ENCODE measurements at places on chromosomes 2 and 18.

DNA sequence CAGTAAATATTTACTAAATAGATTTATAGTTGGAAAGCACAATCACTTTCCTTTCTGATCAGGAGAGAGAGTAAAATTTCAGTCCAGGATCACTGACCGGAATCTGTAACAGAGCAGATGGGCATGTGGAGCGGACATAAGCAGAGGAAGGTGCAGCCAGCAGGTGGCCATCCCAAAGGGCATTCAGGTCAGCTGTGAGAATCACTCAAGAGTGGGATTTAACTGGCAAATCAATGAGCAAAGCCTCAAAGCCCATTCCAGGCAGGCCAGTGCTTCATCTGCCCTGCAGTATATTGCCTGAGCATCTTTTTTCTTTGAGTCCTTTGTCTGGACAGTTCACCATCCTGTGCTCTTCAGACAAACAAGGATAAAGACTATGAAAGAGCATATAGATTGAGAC, 166.4 kb upstream of the SLC14A2 start:
- DNase-seq, result no peak

GRCh38 chr2:177161741-177162460, 50.7 kb upstream of the HNRNPA3 start:
- DNase-seq, result no peak

DNA sequence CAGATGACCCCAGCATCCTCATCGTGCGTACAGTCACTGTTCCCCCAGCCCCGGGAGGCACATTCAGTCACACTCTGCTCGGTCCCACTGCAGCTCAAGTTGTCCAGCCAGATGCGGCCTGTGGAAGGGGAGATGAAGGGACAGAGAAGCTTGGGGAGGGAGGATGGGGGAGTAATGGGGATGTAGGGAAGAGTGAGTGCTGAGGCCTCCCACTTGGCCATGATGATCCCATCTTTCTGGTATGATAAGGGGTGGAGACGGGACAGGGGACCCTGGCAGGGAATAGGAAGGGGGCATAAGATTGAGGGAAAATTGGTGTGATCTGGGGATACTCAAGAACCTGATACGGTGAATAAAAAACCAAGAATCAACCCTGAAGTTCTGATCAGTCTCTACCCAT, 3.5 kb downstream of the LOXL3 start:
- no peak for DNase-seq

DNA sequence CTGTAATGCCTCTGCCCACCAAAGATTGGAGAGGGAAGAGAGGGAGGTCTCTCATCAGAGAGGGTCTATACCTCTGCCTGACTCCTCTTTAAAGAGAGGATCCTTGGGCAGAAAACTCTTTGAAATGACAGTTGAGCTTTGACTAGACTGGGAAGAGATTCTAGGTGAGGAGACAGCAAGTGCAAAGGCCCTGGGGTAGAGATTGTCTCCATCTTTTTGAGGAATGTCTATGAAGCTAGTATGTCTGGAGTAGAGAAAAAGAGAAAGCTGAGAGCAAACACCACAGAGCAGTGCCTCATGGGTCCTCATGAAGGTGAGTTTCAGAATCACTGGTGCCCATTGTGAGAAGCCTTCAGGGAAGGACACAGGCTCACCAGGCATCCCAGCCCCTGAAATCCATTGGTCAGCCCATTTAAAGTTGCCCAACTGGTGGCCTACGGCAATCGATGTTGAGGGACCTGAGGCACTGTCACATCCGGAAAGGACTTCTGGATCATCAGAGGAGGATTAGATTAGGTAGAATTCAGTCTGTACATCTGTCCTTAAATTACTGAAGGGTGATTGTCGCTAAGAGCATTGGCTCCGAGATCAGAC, 31.5 kb downstream of the LBH start:
- DNase-seq, result no peak

GRCh38 chr18:49490246-49490762, 3.3 kb upstream of the C18orf32 start:
- no peak for DNase-seq

DNA sequence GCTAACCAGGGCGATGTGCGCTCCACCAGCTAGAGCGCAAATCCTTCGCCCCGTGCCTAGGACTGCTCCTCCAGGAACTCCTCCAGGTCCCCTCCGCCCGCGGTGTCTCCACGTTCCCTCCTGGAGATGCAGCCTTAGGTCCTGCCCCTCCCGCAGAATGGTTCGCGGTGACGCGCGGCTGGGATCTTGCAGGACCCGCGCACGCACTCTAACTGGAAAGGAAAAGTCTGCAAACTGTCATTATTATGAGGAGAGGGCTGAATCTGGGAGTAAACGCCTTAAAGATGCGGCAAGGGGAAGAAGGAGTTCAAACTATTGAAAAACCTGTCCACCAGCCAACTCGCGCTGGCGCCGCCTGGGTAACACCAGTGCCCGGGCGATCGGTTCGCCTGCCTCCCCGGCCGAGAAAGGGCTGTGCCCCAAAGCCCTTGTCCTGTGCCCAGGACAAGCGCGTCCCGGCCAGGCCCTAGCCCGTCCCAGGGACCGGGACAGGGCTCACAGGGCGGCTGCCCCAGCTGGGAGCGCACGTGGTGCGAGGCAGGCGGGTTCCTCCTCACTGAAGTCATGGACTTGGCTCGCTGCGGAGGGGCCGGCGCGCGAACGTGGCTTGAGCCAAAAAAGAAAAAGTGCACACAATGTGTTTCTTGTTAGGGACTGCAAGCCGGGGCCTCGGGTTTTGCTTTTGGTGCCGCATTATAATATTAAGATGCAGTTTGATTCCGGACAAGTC, 5.5 kb upstream of the ID2 start:
- DNase-seq, result no peak

DNA sequence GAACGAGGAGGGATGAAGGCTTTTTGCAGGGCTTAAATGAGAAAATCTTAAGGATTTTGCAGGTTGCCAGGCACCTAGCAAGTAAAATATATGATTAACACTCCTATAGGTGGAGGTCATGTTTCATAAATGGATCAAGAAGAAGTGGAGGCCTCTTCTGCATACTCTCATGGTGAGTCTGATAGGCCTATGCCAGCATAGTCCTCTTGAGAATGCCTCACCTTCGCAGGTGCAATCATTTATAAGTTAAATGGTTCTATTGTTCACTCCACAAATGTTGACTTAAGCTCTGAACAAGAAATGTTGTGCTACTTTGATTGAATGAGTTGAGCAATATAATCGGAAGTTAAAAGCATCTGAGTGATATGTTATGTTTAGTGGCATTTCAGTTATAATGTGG, 12.1 kb downstream of the LRRTM1 start:
- DNase-seq, result no peak

GRCh38 chr18:48106976-48107781, 176.7 kb upstream of the SMAD2 start:
- no peak for DNase-seq

- DNase-seq, result no peak
These were observed 71.1 kb downstream of the OSR1 start for GRCh38 chr2:19287324-19287723.
